ENCODE measurements at places on chromosomes 5 and 9.

- no peak for DNase-seq
These were observed 48.6 kb downstream of the PSMB7 start for GRCh38 chr9:124366476-124367220.

- DNase-seq = no peak
These were observed 237.8 kb upstream of the GAS1 start for GRCh38 chr9:87184956-87185642.

GRCh38 chr5:100108883-100109282 is 426.3 kb upstream of the FAM174A start:
- DNase-seq = no peak

DNA sequence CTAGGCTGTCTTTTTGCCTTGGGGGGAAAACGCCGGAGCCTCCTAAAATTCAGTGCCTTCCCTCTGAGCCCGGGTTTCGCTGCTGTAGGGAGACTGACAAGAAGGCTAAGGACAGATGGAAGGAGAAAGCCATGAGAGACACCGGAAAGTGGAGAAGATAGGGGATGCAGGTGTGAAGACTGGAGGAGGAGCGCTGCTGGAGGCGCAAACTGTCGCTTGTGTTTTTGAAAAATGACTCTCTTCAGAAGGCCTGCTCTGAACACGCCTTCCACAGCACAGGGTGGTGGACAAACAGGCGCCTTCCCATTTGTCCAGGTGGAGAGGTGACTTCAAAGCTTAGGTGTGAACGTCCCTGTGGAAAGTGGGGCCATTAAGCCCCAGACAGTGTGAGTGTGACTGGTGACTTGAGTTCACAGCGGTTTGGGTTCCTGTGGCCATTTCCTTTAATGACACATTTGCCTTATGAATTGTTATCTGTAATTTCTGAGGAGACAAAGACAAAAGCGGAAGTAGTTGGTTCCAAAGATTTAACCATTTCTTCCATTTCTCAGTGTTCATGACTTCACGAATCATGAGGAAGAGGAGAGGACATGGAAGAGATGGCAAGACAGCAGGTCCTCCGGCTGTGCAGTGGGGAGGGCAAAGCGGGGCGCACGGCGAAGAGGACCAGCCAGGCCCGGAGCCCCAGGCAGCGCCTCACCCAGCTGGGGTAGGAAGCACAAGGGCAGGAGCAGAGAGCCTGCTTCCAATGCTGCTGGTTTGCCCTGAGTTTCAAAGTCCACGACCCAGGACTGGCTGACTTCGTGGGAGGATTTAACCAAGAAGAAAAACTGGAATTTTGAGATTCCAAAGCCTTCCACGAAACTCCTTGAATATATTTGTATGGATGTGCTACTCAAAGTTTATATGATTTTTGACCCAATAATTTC is 27.8 kb upstream of the SEMA4D start:
- DNase-seq = no peak

GRCh38 chr9:133566382-133566781 is 31.9 kb downstream of the ADAMTSL2 start:
- DNase-seq = no peak
